ENCODE measurements at places on chromosomes 5 and 9.

GRCh38 chr5:146529984-146530383 lies 14.0 kb upstream of the GPR151 start:
- DNase-seq, result no peak

DNA sequence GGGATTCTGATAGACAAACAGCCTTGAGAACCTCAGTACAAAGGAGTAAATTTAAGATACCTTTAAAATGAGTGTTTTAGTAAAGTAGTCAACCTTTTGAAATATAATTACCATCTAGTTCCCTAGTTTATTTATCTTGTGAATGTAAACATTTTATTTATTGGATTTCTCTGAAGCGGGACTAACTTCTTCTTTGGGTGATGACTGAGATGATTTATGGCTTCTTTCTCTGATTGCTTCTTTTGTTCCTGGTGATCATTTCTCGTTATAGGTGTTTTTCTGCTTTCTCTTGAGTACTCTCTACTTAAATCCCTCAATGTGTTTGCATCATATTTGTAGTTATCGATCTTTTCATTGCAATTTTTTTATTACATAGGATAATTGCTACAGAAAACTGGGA lies 33.2 kb downstream of the PRDM6 start:
- no peak for DNase-seq

DNA sequence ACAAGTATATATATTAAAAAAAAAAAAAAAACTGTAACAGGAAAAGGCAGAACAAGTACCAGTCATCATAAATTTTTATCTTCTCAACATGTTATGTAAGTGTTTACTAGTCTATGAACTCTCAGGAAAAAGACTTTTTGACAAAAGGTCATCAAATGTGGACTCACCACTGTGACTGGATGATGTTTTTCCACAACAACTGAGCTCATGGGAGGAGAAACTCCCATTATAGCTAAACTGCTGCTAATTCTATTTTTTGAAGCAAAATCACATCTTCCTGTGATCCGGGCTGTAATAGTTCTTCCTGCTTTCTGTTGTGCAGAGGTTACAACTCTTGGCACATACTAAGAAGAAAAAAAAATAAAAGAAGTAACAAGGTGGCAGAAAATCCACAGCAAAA lies 39.6 kb downstream of the POC5 start:
- DNase-seq, result no peak

GRCh38 chr5:32827981-32828380 lies 116.9 kb downstream of the NPR3 start:
- no peak for DNase-seq

GRCh38 chr5:172347496-172348052 lies 64.0 kb upstream of the UBTD2 start:
- DNase-seq, result no peak

GRCh38 chr5:132209901-132210545 lies 17.6 kb downstream of the P4HA2 start:
- no peak for DNase-seq

- DNase-seq, result no peak
Measured at GRCh38 chr5:14809369-14810155, 62.0 kb downstream of the ANKH start.

GRCh38 chr5:63960646-63961045 lies 1.6 kb downstream of the HTR1A start:
- DNase-seq, result no peak

DNA sequence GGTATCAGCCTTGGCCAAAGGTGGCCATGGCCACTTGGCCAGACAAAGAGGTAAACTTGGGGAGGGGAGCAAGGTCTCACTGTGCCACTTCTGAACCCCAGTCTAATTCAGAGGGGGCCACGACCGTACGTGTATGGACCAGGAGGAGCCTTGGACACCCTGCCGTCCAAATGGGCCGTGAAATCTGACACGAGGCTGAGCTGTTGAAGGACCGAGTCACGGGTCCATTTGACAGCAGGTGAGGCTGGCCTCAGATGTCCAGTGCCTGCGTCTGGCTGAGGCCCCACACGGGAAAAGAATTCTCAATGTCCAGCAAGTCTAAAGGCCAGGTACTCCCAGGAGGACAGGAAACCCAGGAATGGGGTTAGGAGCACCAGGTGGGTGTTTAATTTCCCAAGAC lies 17.7 kb downstream of the CMBL start:
- DNase-seq, result no peak

- DNase-seq, result no peak
Measured at GRCh38 chr9:113187929-113188595, 33.0 kb downstream of the FKBP15 start.

DNA sequence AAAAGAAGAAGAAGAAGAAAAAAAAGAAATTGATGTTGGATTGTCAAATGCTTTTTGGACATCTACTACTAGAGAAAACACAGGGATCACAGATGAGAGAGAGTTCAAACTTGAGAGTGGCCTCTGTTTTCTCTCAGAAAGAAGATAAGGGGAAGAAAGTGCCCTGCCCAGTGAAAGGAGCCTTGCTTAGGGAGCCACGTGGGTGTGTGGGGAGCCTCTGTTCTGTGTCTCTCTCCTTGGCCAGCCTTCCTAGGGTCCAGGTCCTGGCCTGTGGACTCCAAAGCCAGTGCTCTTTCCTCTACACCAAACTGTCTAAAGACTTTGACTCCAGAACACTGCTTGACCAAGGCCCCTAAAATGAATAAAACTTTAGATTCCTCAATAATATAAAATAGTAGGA lies 22.0 kb upstream of the COL15A1 start:
- DNase-seq, result no peak

DNA sequence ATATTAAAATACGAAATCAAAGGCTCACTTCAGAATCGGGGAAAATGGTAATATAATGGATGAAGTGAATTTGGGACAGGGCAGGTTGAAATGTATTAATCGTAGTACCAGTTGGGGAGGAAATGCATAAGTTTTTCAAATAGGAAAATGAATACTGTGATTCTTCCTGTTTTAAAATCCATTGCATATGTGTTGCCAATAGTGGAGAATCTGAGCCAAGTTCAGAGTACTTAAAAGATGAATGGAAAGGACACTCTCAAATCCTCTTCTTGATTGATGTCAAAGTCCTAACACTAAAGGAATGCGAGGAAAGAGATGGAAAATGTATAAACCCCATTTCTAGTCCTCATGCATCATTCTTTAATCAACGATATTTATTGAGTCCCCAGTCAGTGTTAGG lies 160.9 kb upstream of the CCNG1 start:
- no peak for DNase-seq

- no peak for DNase-seq
Measured at GRCh38 chr5:180704362-180704761, 35.5 kb downstream of the OR2Y1 start.

DNA sequence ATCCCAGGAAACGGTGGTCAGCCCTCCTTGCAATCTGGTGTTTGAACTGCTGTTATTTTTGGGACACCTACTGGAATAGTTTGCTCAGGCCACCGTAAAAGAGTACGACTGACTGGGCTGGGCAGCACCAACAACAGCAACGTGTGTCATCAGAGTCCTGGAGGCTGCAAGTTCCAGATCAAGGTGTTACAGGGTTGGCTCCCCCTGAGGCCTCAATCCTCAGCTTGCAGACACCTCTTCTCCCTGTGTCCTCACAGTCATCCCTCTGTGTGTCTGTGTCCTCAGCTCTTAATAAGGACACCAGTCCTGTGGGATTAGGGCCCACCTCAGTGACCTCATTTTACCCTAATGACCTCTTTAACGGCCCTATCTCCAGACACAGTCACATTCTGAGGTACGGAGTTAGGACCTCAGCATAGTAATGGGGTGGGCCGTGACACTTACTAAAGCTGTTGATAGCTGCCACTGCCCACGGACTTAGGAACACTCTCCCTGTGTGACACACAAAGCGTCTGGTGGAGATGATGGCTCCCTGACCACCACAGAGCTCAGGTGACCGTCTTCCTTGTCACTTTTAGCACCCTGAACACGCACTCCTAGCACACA lies 16.8 kb downstream of the GLT6D1 start:
- DNase-seq, result no peak

DNA sequence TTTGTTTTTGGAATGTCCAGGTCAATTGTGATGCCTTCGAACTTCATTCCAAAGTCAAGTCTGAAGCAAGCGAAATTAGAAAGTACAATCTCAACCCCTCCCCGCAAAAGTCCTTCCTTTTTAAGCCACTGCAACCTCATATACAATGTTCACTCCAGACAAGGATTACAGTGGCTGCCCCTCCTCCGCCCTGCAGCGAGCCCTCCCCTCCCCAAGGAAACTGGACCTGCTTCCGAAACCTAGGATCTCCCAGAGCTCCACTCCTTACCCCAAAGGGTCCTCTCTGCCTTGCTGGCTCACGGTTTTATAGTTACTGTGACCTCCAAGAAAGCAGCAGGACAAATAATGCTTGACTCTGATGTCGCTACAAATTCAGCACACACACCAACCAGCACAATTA lies 10.4 kb downstream of the LRRC14B start:
- DNase-seq, result no peak

- no peak for DNase-seq
Measured at GRCh38 chr9:129675620-129676019, 10.2 kb downstream of the PRRX2 start.

DNA sequence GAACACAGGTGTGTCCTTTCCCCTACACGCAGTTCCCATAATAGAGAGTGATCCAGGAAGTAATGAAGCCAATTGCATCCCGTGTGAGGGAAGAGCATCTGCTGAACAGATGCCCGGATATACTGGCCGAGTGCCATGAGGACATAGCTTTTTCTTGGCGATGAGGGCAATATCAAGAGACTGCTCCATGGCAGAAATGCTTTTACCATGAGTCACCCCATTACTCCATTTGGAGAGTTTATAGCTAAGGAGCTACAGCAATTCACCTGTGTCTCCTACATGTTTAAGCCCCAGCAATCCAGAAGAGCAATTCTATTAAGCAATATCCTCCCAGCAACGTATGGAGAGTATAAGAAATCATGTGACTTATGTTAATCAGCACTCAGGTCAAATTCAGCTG lies 222.0 kb upstream of the KLF4 start:
- no peak for DNase-seq

- no peak for DNase-seq
Measured at GRCh38 chr5:74864823-74865222, 1.4 kb downstream of the FAM169A start.

DNA sequence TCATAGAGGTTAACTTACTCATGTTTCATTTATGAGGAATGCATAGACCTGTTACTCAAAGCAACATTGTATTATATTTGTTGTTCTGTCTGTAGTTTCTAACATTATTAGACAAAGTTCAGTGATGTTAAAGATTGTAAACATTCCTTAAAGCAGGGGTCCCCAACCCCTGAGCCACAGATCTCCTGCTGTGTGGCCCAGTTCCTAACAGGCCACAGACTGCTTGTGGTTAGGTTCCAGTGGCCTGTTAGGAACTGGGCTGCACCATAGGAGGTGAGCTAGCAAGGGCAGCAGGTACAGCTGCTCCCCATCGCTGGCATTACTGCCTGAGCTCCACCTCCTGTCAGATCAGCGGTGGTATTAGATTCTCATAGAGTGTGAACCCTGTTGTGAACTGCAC lies 181.1 kb downstream of the KDM4C start:
- no peak for DNase-seq

- peak; percentile 12 for DNase-seq
Measured at GRCh38 chr5:138179277-138179857, 455 bp downstream of the KIF20A start.

- no peak for DNase-seq
Measured at GRCh38 chr5:177319913-177320588, 8.4 kb upstream of the MXD3 start.

DNA sequence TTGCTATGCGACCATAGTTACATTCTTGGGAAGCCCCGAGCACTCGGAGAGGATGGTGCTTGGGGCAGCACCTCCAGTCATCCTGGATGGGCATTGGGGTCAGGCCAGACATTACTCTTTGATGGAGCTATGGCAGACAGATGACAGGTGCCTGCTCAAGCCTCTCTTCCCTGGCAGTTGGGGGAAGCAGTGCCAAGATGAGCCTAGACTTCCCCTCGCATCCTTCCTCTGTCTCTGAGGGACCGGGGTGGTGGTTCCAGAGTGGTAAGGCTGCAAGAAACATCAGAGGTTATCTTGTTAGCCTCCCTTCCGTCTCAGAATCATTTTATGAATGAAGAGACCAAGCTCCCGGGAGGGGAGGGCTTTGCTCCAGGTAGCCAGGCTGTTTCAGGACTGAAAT lies 2.8 kb upstream of the HMCN2 start:
- DNase-seq, result no peak

DNA sequence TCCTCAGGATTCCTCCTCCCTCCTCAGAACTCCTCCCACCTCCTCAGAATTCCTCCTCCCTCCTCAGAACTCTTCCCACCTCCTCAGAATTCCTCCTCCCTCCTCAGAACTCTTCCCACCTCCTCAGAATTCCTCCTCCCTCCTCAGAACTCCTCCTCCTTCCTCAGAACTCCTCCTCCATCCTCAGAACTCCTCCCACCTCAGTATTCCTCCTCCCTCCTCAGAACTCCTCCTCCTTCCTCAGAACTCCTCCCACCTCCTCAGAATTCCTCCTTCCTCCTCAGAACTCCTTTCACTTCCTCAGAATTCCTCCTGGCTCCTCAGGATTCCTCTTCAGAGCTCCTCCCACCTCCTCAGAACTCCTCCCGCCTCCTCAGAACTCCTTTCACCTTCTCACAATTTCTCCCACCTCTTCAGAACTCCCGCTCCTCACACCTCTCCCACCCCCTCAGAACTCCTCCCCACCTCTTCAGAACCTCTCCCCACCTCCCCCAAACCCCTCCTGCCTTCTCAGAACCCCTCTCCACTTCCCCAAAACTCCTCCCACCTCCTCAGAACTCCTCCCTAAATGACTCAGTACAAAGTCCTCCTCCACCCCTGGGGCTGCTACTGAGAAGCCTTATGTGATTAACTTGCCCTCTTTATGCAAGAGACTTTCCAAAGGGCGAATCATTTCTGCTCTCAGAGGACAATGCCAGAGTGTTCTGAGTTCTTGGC lies 23.2 kb downstream of the SLC46A2 start:
- no peak for DNase-seq

DNA sequence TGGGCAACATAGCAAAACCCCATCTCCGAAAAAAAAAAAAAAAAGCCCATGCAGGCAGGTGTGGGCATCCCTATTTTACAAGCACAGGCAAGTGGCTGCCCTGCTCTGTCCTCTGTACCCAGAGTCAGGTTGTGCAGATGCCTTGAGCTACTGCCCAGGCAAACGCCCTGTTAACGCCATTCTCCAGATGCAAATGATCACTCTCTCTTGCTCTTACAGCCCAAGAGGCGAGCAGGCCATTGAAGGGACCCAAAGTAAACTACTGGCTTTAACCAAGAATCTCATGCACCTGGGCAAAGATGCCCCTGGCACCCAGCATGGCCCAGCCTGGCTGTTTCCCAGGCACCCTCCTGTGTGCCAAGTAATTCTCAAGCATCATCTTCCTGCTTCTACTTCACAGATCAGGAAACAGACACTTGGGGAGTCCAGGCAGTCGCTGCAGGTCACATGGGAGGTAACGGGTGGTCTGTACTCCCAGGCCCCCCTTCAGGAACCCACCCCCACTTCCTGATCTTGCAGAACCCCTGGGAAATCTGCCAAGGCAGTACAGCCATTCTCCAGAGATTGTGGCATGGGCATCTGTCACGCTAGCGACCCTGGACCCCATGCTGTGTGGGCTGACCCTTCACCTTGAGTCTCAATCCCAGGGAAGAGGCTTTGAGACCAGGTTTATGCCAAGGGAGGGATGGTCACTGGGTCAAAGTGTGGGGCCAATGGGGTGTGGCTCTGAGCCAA lies 14.2 kb downstream of the EEIG1 start:
- no peak for DNase-seq

GRCh38 chr5:140365282-140365681 lies 5.3 kb downstream of the SLC4A9 start:
- no peak for DNase-seq

Measured in hematopoietic multipotent progenitor cell treated with erythropoietin and hydrocortisone succinate and interleukin-3 and kit ligand, for 15 days (in vitro differentiated cells).